ENCODE measurements at places on chromosomes 12 and 14.
A peak's percentile ranks its signal among the peaks of the same experiment; 100 is the strongest.

GRCh38 chr14:101241807-101242278 is 319.5 kb upstream of the DIO3 start:
- DNase-seq = no peak

DNA sequence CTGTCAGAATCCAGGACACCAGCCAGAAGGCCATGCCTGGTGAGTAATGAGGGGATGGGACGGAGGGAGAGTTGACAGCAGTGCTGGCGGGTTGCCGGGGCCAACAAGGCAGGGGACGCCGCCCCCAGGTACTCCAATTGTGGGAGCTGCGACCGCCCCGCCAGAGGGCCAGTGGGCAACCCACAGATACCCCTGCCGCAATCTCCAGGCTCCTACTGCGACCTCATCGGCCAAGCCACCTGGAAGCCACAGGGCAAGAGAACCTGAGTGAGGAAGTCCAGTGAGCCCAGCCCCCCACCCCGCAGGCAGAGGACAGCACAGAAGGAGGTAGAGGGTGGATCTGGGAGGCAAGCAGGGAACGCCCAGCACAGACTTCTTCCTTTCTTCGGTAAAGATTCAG is 103.0 kb downstream of the RIMBP2 start:
- no peak for DNase-seq

DNA sequence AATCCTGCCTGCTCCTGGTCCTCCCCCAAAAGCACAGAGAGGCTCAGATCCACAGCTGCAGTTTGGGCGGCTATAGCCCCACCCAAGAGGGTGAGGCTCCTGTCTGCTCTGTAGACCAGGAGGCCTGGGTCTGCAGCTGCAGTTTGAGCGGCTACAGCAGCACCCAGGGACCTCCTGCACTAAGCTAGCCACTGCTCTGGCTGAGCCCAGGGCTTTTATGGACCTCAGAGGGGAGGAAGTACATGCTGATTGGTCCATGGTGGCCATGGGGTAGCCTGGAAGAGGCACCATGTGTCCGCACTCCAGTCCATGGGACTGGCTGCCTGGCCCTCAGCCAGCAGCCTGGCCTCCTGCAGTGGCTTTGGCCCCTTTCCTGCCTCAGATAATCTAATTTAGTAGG is 49.6 kb upstream of the GSC start:
- DNase-seq = no peak

DNA sequence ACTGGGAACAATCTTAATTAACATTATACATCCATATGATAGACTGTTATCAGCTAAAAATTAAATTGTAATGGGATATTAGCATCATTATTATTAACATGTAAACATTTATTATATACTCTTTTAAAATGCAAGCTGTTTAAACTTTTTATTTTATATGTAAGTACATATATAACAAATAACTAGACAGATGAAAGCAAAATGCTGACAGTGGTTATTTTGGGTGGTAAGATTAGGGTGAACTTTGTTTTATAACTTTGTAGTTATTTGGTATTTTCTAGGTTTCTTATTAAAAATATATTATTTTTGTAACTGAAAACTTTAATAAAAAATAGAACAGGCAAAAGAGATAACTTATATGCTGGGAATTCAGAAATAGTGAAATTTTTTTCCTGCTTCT is 62.6 kb upstream of the KIF21A start:
- no peak for DNase-seq

DNA sequence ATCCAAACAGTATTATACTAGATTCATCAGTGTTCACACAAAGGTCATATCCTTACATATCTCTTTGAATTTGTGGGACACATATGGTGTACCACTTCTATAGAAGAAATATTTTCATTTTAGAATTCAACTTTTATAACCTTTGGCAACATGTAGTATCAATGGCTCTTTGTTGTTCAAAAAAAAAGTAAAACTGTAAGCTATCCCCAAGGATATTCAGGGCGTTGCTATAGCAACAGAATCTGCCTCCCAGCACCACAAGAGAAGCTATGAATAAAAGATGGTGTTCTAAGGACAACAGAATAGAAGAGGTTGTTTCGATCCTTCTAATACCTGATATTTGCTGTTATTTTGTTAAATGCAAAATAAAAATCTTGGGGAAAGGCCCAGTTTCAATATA is 139.3 kb downstream of the BRMS1L start:
- no peak for DNase-seq

DNA sequence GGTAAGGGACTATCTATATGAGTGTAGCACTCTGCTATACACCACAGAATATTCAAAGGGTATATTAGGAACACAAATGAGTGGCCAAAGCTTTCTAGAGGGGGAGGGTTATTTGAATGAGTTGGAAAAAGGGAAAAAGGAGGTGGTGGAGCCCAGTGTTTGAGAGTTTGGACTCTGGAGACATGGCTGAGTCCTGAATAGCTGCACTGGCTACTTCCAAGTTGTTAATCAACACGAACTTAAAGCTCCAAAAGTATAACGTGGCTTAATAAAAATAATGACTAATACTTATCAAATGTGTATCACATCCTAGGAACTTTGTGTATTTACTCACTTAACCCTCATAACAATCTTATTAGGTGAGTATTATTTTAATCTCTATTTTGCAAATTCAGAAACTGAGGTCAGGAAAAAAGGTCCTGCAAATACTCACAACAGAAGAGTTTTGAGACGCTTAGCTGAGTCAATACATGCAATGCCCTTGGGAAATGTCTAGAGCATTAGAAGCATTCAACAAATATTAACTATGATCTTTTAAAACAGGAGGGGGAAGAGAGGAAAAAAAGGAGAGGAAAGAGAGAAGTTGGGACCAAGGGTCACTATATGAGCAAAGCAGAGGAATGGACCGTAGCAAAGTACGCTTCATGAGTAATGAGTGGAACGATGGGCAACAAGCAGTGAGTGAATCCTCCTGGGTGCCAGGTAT is 189.5 kb upstream of the HMGA2 start:
- peak; percentile 82 for DNase-seq

DNA sequence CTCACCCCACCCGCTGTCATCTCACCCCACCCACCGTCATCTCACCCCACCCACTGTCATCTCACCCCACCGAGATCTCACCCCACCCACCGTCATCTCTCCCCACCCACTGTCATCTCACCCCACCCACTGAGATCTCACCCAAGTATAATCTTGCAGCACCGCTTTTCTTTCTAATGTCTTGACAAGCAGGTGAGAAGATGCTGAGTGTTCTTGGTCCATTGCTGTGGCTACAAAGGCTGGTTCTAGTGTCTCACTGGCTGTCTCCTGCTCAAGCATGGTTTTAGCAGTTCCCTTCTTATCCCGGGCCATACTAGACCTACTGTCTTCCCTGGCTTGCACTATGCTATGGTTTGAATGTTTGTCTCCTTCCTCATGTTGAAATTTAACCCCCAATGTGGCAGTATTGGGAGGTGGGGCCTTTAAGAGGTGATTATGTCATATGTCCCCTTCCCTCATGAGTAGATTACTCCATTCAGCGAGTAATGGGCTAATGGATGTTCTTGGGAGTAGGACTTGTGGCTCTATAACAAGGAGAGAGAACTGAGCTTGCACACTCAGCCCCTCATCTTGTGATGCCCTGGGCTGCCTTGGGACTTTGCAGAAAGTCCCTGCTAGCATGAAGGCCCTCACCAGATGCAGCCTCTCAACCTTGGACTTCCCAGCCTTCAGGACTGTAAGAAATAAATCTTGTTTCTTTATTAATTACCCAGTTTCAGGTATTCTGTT is 47.7 kb upstream of the PPP2R5C start:
- no peak for DNase-seq

GRCh38 chr12:96295532-96296160 is 101.5 kb downstream of the ELK3 start:
- DNase-seq = no peak

- DNase-seq = no peak
Observed at GRCh38 chr12:29427964-29428363, 47.0 kb upstream of the ERGIC2 start.

- DNase-seq = peak; percentile 36
Observed at GRCh38 chr14:74488786-74489397, 4.2 kb downstream of the NPC2 start.

DNA sequence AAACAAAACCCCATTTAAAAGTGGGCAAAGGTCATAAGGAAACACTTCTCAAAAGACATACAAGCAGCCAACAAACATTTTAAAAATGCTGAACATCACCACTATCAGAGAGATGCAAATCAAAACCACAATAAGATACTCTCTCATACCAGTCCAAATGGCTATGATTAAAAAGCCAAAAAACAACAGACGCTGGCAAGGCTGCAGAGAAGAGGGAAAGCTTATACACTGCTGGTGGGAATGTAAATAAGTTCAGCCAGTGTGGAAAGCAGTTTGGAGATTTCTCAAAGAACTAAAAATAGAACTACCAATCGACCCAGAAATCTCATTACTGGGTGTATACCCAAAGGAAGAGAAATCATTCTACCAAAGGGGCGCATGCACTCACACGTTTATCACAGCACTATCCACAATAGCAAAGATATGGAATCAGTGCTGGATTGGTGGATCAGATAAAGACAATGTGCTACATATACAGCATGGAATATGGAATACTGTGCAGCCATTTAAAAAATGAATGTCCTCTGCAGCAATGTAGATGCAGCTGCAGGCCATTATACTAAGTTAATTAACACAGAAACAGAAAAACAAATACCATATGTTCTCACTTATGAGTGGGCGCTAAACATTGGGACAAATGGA is 102.1 kb upstream of the DAAM1 start:
- no peak for DNase-seq

GRCh38 chr14:59588101-59588500 is 11.5 kb upstream of the CCDC175 start:
- DNase-seq = no peak

- no peak for DNase-seq
Observed at GRCh38 chr12:26748741-26749431, 84.1 kb downstream of the ITPR2 start.

DNA sequence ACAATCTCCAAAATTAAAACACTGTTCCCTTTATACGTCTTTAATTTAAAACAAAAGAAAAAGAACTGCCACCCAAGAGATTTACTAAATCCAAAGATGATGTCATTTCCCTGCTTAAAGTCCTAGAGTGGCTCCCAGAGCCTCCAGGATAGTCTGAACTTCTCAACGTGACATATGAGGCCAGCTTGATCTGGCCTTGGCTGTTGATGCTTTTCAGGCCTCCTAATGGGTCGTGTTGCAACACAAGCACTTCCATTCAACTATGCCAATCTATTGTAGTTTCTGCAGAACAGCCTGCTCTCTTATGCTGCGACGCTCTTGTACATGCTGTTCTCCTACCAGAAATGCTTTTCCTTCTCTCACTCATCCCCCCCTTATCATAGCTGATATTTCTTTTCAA is 35.7 kb downstream of the LGR5 start:
- DNase-seq = no peak

DNA sequence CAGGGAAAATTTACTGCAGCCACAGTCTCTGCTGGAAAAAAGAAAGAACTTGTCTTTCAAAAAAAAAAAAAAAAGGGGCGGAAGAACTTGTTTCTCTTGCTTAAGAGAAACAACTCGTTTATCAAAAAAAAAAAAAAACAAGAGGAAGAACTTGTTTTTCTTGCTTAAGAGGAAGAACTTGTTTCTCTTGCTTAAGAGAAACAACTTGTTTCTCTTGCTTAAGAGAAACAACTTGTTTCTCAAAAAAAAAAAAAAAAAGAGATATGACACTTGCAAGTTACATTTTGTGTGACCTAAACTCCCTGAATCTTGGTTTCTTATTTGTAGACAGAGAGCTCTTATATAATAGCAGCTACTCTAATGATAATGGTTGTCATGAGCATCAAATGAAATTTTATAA is 44.7 kb upstream of the USP15 start:
- no peak for DNase-seq

GRCh38 chr12:89907659-89908058 is 199.0 kb upstream of the ATP2B1 start:
- DNase-seq = peak; percentile 8

DNA sequence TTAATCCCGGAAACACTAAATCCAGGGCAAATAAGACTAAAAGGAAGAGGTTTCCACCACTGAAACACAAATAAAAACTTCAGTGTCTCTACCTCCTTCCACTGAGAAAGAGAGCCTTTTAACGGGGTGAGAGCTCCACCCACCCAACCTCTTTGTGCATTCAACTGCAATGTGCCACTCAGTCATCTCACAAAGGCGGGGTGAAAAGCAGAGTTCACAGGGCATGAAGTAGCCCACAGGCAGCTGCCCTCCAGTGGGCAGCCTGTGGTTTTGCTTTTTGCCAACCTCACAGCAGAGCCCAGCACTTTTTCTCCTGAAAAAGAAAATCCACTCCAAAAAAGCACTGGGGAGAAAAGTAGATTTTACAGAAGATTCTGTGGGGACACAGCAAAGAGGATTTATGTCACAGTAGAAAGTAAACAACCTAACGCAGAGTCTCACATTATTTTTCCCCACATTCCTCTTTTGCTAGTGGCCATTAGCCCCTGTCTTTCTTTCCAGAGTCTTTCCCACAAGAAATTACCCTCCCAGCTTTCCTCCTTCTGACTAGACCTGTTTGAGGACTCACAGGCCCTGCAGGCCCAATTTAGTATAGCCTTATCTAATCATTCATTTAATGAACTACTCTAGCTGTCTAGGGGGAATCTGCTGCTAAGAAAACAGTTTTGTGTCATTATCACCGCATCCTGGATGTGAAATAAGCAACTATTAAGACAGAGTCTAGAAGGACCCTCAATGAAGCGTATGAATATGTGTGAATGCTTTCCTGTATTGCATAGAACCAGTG is 753.8 kb upstream of the FOXG1 start:
- DNase-seq = no peak

GRCh38 chr14:99891266-99891665 is 98.1 kb downstream of the EML1 start:
- DNase-seq = no peak

DNA sequence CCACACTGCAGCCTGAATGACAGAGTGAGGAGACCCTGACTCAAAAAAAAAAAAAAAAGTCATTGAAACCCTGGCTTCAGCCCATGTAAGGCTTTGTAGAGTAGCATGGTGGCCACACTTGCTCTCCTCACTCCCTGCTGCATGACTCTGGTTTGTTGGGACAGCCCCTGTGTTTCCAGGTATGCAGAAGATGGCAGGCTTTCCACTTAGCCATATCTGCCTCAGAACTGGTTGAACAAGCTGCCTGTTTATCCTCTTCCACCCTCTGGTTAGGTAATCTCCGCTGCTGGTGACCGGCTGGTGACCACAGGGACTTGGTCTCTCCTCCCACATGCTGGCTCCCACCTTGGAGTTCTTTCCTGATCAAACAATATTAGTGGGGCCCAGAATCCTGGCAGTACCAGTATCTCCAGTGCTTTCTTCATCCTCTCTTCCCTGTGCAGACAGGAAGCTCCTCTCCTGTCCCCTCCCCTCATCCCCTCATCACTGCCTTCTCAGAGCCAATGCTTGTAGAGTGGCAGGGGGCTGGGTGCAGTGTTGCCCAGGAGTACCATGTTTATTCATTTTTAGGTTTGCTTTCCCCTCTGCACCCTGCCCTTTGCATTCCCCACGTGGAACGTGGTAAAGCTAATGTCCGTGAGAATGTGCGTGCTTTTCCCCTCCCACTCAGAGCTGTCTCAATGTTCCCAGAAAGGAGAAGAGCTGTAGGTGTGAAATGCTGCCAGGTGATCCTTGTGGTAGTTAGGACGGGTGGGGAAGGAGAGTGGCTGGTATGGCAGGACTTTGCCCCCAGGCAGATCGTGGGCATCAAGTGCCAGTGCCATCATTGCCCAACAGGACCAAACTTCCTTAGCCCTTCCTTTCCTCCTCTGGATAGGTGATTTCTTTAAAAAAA is 11.3 kb downstream of the ABHD12B start:
- no peak for DNase-seq

GRCh38 chr12:106309671-106310505 is 7.4 kb downstream of the TCP11L2 start:
- DNase-seq = peak; percentile 76

- no peak for DNase-seq
Observed at GRCh38 chr14:64721899-64722298, 17.7 kb downstream of the PLEKHG3 start.
